ENCODE measurements at places on chromosomes 11 and 22.

- DNase-seq = no peak
Measured at GRCh38 chr11:83456075-83456474, 169.9 kb upstream of the CCDC90B start.

GRCh38 chr11:11750017-11750878 is 91.5 kb upstream of the USP47 start:
- no peak for DNase-seq

DNA sequence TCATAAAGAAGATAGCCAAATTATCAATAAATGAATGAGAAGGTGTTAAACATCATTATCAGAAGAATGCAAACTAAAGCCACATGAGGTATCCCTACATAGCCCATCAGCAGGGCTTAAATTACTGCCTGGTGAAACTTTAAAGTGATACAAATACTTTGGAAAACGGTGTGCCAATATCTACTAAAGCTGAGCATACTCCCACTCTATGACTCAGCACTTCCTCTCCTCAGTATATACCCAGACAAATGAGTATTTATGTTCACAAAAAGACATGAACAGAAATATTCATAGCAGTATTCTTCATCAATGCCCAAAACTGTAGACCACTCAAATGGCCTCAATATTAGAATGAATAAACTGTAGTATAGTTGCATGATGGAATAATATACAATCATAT is 284.6 kb upstream of the ZC3H12C start:
- DNase-seq = no peak

GRCh38 chr11:1882265-1883238 is 9.1 kb downstream of the PRR33 start:
- peak; percentile 93 for DNase-seq

DNA sequence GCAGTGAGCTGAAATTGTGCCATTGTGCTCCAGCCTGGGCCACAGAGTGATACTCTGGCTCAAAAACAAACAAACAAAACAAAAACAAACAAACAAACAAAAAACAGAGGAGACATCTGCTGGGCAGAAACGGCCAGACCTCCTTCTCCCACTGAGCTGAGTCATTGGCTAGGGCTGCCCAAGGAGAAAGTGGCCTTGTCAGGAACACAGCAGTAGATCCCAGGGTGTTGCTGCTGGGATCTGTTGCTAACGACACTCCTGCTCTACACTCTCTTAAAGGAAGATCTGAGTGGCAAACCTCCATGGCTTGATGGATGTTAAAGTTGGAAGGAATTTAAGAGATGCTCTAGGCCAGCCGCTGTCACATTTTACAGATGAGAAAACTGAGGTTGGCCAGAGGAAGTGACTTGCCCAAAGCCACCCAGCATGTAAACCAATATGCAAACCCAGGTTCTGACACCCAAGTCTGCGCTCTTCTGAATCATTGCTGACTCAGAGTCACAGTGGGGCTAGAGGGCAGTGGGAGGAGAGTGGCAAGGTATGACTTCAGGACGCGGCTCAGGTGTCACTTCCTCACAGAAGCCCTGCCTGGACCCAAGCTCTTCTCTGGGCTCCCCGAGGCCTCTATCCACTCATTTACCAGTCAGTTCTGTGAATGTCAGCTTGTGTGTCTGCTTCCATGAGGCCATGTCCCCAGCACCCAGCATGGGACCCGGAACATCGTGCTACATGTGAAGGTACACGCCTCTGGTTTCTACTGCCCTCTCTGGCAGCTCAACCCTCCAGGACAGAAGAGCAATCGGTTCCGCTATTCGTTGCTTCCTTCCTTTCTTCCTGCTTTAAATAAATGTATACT is 11.3 kb upstream of the GDPD5 start:
- DNase-seq = peak; percentile 74

DNA sequence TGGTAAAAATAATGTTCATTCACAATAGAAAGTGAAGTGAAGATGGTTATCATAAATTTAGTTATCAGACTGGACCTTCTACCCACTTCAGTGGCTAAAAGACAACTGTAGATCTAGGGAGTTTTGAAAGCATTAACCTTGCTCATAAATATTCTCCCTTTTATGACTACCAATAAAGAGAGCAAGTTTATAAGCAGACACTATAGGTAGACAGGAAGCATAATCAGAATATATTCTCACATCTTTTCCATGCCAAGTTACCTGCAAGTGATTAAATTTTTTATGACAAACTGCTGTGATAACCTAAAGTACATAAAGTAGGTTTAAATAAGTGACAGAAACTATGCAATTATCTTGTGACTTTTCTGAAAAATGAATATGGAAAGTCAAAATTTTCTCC is 62.5 kb downstream of the LUZP2 start:
- DNase-seq = no peak

- DNase-seq = peak; percentile 35
Measured at GRCh38 chr22:45866646-45867117, 110.3 kb downstream of the WNT7B start.

GRCh38 chr22:28714043-28714628 is 27.5 kb downstream of the CHEK2 start:
- DNase-seq = no peak

GRCh38 chr22:48919187-48919590 is 908.5 kb downstream of the BRD1 start:
- no peak for DNase-seq

- no peak for DNase-seq
Measured at GRCh38 chr11:118988280-118988679, 9.7 kb upstream of the CENATAC start.

GRCh38 chr22:46674367-46674781 is 54.2 kb downstream of the GRAMD4 start:
- peak; percentile 82 for DNase-seq

GRCh38 chr22:37243402-37244113 is 511 bp downstream of the RAC2 start:
- DNase-seq = no peak

DNA sequence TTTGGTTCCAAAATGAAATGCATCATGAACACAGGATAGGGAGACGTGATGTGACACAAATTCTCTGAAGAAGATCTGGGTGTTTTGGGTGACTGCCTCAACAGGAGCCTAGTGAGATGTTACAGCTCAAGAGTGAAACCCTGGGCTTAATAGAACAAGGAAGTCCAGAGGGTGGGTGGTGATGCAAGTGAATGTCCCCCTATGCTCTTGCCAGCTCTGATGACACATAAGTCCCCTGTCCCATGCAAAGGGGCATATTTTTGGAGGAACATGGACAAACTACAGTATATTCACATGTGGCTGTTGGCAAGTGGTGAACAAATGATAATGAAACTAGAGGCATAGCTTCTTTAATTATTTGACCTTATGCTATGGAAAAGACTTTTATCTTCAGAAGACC is 9.2 kb downstream of the CRTAM start:
- DNase-seq = no peak

GRCh38 chr11:107631931-107632330 is 41.0 kb downstream of the ELMOD1 start:
- no peak for DNase-seq

GRCh38 chr11:34926101-34926830 is 9.8 kb downstream of the PDHX start:
- peak; percentile 18 for DNase-seq

- DNase-seq = no peak
Measured at GRCh38 chr22:26139310-26139709, 30.0 kb upstream of the SEZ6L start.

DNA sequence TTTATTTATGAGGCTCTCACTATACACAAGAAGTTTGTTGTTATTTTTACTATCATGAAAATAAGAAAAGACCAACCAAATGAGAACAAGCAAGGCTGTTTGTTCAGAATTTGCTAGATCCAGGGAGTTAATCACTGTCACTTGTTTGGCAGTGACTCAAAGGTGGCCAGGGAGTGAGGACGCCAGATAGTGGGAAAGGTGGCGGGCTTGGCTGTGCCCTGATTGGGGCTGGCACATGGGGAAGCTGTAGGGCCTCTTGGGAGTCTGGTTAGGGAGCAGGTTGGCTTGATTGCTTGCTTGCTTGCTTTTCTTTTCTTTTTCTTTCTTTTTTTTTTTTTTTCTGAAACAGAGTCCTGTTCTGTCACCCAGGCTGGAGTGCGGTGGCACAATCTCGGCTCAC is 53.1 kb upstream of the SLC22A12 start:
- DNase-seq = no peak

- no peak for DNase-seq
Measured at GRCh38 chr11:95697614-95698408, 91.8 kb downstream of the FAM76B start.

DNA sequence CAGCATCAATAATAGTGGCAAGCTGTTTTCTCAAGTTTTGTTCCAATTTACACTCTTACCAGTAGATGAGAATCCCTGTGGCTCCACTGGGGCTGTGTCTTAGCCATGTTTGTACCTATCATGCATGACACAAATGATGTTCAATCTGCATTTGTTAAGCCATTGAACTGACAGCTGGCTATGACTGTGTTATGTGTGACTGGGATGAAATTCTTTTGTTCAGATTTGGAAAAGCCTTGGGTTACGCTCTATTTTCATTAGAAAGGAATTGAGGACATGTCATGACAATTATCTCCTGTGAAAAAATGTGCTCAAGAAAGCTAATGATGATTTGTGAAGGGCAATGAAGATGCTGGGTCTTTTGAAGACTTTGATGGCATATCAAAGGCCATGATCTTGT is 201.8 kb upstream of the LARGE1 start:
- DNase-seq = no peak

- no peak for DNase-seq
Measured at GRCh38 chr11:62816557-62816956, 11.3 kb upstream of the NXF1 start.

- no peak for DNase-seq
Measured at GRCh38 chr11:69910519-69911309, 91.5 kb upstream of the FGF3 start.

DNA sequence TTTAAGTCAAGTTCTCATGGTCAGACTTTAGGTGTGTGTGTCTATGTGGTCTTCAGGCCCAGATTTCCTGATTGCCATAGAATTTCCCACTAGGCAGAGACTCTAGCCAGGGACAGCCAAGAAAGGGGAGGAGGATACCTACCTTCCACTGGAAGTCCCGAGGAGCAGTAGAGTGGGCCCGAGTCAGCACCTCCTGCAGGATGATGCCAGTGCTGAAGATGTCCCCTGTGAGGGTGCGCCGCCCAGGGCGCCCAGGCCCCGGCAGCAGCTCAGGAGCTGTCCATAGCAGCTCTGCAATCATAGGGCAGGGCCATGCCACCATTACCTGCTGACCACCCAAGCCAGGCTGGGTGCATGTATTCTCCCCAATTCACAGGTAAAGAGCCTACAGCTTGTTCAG is 41.6 kb upstream of the LRRC32 start:
- DNase-seq = no peak

- no peak for DNase-seq
Measured at GRCh38 chr11:129888451-129888850, 6.9 kb downstream of the NFRKB start.

- DNase-seq = no peak
Measured at GRCh38 chr11:111937844-111938243, 701 bp downstream of the DIXDC1 start.

- no peak for DNase-seq
Measured at GRCh38 chr22:45949258-45949870, 27.6 kb downstream of the WNT7B start.

DNA sequence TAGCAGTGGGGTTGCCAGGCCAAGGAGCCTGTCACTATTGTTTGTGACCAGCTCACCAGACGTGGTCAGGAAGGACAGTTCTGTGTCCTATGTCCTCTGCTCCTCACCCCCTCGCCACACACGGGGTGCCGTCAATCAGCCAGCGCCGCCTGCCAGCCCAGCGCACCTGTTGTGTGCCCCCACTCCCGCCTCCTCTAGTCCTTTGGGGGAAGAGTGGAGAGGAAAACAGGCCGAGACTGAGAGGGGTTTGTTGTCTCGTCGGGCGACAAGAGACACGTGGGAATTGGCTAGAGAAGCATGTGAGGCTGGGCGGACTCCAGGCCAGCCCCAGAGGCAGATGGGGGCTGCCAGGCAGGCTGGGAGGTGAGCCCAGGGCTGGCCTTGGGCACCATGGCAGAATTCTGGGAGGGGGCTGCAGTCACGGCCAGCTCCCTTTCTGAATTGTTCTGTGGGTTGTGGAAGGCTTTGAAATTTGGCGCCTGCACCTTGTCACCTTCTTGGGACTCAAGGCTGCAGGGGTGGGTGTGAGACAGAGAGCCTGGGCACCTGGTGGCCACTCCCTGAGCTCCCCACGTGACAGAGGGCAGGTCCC is 3.1 kb upstream of the KCNQ1OT1 start:
- DNase-seq = no peak

DNA sequence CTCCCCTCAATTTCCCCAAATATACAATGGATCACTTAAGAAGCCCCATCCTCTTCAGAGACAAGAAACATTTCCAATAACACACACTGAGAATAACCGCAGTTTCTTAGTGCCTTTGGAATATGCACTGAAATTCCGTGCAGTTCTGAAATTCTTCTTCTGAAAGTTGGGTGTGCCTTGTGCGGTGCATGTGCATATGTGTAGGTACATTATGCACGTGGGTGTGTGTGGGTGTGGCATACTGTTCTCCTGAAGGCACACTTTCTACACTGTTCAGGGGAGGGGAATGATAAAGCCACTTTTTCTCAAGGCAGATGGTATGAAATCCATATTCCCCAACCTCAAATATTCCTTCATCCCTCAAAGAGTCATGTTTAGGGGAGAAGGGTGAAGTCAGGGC is 1.7 kb downstream of the EXPH5 start:
- no peak for DNase-seq

GRCh38 chr11:115504276-115505158 is at the start of gene CADM1:
Gene CADM1, minus strand, starts transcription at chr11:115504415.
- DNase-seq = peak; percentile 55

DNA sequence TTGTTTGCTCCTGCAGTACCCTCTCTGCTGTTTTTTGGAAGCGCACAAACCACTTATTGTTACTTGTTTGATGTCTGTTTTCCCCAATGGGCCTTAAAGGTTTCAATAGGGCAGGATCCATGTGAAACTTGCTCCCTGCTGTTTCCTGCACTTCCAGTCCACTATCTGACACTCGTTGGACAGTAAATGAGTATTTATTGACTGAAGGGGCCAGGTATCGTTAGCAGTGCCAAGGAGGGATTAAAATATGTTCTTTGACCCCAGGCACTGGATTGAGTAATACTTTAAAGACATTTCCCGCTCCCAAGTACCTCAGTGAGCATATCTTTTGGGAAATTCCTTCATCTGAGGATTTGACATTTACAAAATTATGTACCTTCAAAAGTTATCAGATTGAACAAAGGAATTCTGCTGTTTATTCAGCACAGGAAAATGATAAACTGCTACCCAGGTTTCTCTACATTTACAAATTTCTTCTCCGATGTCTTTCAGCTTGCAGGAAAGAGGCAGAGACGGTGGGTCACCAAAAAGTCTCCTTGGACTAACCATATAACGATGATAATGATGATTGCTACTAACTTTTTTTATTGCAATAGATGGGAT is 23.3 kb upstream of the OR9Q2 start:
- no peak for DNase-seq

DNA sequence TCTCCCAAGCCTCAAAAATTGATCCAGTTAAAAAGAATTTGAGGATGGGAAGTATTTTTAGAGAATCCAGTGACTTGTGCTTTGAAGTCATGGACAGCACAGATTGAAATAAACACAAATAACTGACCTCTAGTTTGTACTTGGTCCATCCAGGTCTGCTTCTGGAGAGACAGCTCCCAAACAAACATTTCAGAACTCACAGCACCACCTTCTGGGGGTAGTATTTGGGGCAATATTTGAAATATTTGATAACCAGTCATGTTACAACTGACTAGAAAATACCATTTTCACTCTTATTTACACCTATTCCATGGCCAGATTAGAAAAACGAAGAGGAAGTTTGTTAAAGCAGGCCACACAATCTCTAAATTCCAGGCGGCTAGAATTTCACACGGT is 56.2 kb downstream of the CTSC start:
- no peak for DNase-seq

Measured in GM13976 (cell line).